ENCODE measurements at places on chromosomes 12 and 14. TPM values are rescaled to one million over a fixed set of nuclear protein-coding genes. Genes with fewer than 3 reads are reported as not detected.

Gene TAS2R31
- total RNA-seq: 4.3 TPM

Gene ASB2
- total RNA-seq: 0.54 TPM

Gene TEX52
- total RNA-seq: not detected

GRCh38 chr12:93793983-93794382 is 116.8 kb downstream of the CRADD start:
- no peak overlapping the region for H3K4me3 ChIP-seq
- no peak overlapping the region for H3K27ac ChIP-seq
- peaks cover 9% of the 10 kb centered on the region for H3K4me1 ChIP-seq
- DNase-seq: peak; percentile 85

DNA sequence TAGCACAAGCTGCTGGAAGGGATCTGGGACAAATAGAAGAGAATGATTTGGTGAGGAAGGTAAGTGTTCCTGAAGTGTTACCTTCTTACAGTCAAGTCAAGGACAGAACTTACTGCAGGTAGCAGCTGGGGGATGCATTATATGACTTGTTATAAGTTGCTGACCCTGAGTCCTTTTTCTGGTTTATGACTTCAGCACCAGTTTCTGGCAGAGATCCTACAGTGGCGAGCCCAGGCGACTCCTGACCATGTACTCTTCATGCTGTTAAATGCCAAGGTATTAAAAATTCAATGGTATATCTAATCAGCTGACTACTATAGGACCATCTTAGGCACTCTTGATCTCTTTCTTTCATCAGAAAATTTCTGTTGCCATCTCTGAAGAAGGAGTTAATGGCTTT is 45.1 kb upstream of the ATF1 start:
- H3K4me3 ChIP-seq: no peak overlapping the region
- H3K4me1 ChIP-seq: no peaks in the 10 kb centered on the region
- no peak for DNase-seq
- H3K27ac ChIP-seq: no peak overlapping the region
